AML-193 (cell line): ENCODE measurements at places on chromosomes 16 and 17.

GRCh38 chr17:16987066-16987829 lies 15.3 kb upstream of the TNFRSF13B start:
- DNase-seq, result no peak

GRCh38 chr16:3655030-3655395 lies 522 bp downstream of the DNASE1 start:
- DNase-seq, result no peak

DNA sequence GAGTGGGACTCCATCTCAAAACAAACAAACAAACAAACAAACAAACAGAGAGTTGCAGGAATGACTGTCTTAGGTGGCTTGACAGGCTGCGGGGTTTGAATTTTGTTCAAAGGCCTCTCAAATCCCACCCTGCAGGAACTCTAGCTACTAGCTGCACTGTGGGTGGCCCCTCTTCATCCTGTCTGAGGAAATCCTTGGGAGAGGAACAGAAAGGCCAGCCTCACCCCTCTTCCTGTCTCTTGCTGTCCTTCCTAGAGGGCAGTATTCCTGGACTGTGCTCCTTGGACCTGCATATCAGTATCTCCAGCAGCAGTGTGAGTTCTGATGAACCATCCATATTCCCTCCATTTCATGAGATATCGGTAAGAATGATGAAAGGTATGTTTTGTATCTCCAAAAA lies 2.0 kb upstream of the CCDC92B start:
- no peak for DNase-seq

GRCh38 chr16:50531901-50532300 lies 16.3 kb upstream of the NKD1 start:
- no peak for DNase-seq

DNA sequence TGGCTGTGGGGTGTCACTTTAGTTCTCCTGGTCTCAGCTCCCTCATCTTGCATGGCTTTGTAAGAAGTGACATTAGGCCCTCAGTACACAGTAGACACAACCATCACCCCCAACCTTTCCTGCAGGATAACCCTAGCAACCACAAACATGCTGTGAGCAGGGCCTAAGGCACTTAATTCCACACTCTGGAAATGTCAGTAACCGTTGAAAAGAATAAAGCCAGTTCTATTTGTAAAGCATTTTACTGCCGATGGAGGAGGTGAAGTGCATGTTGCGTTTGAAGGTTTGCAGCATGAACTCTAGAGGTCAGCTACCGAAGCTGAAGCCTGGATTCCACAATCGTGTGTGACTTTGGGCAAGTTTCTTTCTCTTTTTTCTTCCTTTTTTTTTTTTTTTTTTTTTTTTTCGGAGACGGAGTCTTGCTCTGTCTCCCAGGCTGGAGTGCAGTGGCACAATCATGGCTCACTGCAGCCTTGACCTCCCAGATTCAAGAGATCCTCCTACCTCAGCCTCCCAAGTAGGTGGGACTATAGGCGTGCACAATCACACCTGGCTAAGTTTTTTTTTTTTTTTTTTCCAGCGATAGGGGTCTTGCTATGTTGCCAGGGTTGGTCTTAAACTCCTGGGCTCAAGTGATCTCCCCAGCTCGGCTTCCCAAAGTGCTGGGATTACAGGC lies 26.1 kb upstream of the TOB1 start:
- DNase-seq, result no peak

DNA sequence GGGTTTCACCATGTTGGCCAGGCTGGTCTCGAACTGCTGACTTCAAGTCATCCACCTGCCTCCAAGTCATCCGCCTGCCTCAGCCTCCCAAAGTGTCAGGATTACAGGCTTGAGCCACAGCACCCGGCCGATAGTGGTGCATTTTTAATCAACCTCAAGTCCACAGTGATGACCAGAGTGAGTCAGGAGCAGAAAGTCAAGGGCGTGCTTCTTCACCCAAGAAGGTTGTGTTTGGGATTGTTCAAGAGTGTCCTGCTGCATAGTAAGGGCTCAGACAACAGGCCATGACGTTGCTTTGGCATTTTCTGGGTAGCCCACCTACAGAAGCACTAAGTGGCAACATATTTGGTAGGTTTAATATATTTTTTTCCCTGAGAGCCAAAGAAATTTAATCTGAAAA lies 108.3 kb upstream of the FAM20A start:
- DNase-seq, result no peak

DNA sequence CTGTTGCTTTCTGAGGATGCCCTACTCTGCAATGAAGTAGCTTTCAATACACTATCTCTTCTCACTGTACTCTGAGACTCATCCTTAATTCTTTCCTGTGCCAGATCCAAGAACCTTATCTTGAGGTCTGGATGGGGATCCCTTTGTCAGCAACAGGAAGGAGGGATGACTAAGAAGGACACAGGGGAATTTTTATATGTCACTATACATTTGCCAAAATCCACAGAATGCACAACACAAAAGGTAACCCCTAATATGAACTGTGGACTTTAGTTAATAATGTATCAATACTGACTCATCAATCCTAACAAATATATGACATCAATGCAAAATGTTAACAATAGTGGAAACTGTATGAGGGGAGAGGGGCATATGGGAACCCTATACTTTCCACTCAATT lies 4.7 kb upstream of the RBBP6 start:
- no peak for DNase-seq

- no peak for DNase-seq
Measured at GRCh38 chr16:89304941-89305705, 87.6 kb downstream of the ZNF778 start.

DNA sequence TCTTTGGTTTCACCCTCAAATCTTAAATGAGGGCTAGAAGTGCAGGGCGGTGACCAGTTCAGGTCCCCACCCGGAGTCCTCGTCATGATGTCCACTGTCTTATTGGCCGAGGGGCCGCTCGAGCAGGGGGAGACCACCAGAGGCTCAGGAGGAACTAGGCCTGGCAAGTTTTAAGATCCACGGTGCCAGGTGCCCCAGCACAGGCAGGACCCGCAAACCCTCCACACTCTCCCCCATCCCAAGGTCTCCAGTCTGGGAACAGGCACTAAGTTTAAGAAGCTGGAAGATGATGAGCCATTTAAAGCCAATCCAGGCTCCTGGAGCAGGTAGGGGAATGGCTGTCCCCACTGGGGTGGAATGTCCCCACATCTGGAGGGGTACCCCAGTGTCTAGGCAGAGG lies 4.1 kb downstream of the DLX3 start:
- no peak for DNase-seq

DNA sequence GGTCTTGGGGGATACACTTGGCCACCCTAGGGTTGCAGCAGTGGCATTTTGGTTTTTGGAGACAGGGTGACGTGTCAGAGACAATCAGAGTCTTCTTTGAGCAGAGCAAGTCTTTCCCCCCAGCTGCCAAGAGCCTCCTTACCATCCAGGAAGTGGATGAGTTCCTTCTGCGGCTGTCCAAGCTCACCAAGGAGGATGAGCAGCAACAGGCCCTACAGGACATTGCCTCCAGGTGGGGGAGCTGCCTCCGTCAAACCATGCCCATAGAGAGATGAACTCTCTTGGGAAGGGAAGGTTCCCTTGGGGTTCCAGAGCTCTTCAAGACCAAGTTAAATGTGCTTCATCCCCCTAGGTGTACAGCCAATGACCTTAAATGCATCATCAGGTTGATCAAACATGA lies 11.3 kb downstream of the LIG3 start:
- DNase-seq, result no peak

DNA sequence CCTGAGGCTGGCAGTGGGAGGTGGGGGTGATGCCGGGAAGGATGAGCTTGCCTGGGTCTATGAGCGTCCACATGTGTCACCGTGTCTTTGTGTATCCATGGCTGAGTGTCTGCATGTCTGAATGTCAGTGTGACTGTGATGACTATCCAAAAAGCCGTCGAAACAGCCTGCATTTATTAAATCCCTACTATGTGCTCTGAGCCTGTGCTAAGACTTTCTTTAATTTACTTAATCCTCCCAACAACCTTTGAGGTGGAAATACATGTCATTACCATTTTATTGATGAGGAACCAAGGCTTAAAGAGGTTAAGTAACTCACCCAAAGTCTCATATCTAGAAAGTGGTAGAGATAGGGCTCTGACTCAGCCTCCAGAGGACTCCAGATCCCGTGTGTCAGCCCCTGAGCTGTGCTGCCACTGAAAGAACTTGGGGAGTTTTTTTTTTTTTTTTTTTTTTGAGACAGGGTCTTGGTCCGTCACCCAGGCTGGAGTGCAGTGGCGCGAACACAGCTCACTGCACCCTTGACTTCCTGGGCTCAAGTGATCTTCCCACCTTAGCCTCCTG lies 20.0 kb downstream of the ARHGAP23 start:
- DNase-seq, result no peak

- DNase-seq, result no peak
Measured at GRCh38 chr16:79768276-79768970, 167.9 kb upstream of the MAF start.
